Astrocyte of the spinal cord (primary cell): ENCODE measurements at places on chromosomes 5 and 9.

DNA sequence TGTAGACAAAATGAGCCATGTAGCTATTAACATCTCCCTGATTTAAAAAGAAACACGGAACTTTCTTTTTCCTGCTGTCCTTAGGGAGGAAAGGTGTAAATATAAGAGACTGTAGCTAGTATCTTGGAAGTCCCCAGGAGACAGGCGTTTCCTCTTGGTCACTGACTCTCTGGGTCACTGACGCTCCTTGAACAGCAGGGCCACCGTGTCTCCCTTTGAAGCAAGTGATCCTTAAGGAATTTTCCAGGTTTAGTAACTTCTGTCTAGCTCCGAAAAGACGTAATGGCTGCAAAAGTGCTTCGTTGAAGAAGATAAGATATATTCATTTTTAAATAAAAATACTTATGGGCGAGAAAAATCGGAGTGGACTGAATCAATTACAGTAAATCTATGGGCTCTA lies 745 bp upstream of the CLTA start:
- no peak for DNase-seq

DNA sequence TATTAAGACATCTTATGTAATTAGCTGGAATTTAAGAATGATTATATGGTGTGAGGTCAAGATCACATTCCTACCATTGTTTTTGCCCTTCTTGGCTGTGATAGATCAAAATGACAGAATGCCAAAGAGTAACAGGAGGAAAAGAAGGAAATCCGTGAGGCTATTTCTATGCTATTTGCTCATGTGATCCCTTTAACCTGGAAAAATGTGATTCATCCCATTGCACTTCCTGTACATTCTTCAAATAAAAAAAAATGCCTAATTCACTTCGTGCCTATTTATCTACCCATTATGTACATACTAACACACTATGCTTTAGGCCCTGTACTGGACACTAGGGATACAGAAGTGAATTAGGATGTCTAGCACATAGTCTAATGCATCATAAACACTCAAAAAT lies 154.1 kb upstream of the PAPPA start:
- DNase-seq: peak; percentile 44

DNA sequence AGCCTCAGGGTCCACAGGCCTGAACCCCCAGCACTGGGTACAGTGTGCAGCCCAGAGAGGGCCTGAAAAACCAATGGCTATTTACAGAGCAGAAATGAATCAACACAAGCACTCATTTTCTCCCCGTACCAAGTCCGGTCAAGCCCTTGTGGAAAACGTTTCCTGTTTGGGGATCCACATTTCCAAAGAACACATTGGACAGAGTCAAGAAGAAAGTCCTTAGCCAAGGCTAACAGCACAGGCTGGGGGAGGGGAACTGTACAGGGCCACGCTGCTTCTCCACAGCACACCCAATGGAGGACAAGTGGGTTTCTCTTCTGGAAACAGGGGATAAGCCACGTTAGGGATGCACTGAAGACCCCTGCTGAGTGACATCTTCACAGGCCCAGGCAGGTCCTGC lies 62.3 kb downstream of the NSUN2 start:
- no peak for DNase-seq

GRCh38 chr5:150073086-150073625 lies 13.2 kb downstream of the CSF1R start:
- no peak for DNase-seq

GRCh38 chr9:12819436-12820185 lies 44.8 kb downstream of the LURAP1L start:
- DNase-seq: no peak

- DNase-seq: no peak
Measured at GRCh38 chr9:123311250-123311752, 42.9 kb upstream of the STRBP start.

DNA sequence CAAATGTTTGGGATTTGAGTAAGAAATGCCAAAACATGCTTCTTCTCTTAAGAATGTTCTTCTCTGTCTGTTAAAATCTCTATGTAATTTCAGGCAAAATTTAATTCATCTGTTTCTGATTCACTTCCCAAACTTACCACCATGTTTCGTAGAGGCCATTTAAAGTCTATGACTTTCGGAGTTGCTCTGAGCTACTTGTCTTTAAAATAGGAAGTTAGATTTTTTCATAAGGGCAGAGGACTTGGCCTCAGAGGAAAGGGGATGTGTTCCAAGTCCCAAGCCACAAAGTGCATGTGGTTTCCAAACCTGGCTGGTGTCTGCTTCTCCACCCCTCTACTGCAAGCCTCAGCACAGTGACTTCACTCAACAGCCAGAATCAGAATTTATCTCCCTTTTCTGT lies 111.3 kb upstream of the ADRA1B start:
- DNase-seq: peak; percentile 55

GRCh38 chr9:86488794-86489193 lies 134.6 kb upstream of the TUT7 start:
- DNase-seq: no peak

DNA sequence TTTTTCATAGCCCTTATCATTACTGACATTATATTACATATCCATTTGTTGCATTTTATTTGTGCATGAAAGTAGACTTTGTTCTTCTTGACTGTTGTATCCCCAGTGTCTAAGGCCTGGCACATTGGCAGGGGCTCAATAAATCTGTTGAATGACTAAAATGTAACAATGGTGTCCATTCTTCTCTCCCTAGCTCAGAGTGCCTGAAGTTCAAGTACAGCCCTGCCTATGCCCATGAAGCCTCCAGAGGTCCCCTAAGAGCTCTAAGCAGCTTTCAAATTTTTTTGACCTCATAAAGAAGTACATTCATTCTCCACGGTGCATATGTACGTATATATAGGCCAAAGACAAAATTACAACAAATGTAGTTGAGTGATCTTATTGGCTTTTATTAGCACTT lies 4.2 kb upstream of the BSPRY start:
- DNase-seq: no peak

DNA sequence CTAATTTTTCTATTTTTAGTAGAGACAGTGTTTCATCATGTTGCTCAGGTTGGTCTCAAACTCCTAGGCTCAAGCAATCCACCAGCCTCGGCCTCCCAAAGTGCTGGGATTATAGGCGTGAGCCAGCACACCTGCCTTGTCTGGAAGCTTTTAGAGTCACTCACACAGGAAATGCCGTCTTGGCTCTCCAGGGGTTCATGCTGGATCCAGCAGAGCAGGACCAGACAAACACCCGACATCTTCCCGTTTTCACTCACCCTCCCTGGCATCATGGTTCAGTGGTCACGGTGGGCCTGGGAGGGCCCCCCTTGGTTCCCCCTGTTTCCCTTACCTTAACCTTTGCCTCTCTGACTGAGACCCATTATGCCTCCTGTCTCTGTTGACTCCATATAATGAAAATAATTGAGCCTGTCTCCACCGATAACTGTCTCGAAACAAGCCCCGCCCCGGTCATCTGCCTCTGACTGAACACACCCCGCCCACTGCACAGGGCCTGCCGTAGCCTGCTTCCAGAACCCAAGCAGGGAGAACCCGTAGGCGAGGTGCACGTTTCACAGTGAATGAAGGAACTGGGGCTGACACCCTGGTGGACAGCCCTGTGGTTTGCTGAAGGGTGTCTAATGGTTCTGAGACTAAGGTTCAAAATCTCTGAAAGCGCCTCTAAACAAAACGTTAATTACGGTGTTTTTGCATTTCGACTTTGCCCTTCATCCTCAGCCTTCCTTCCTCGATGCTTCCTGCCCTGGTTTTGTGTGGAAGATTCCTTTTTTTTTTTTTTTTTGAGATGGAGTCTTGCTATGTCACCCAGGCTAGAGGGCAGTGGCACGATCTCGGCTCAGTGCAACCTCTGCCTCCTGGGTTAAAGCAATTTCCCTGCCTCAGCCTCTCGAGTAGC lies 39.7 kb upstream of the SPRY4 start:
- no peak for DNase-seq

GRCh38 chr5:73444499-73445438 lies 3.8 kb downstream of the FOXD1 start:
- peak; percentile 50 for DNase-seq

DNA sequence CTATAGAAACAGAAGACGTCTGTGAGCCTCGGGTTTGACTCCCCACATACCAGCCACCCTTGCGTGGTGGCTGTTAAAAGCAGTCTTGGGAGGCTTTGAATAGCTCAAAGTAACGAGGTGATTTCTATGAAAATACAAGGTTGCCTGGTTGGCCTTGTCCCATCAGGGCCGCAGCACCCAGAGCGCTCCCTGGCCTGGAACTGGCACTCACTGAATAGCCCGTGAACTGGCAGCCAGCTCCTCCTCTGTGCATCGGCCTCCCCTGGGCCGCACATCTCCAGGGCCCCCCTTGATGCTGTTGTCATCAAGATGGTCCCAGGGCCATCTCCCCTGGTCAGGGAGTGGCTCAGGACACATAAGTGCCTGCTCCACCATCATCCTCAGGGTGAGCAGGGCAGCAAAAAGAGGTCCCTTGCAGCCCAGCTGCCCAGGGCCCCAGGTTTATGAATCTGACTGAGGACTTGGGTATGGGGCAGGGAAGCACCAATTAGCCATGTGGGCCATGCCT lies 144.6 kb upstream of the PPP1R26 start:
- DNase-seq: no peak

DNA sequence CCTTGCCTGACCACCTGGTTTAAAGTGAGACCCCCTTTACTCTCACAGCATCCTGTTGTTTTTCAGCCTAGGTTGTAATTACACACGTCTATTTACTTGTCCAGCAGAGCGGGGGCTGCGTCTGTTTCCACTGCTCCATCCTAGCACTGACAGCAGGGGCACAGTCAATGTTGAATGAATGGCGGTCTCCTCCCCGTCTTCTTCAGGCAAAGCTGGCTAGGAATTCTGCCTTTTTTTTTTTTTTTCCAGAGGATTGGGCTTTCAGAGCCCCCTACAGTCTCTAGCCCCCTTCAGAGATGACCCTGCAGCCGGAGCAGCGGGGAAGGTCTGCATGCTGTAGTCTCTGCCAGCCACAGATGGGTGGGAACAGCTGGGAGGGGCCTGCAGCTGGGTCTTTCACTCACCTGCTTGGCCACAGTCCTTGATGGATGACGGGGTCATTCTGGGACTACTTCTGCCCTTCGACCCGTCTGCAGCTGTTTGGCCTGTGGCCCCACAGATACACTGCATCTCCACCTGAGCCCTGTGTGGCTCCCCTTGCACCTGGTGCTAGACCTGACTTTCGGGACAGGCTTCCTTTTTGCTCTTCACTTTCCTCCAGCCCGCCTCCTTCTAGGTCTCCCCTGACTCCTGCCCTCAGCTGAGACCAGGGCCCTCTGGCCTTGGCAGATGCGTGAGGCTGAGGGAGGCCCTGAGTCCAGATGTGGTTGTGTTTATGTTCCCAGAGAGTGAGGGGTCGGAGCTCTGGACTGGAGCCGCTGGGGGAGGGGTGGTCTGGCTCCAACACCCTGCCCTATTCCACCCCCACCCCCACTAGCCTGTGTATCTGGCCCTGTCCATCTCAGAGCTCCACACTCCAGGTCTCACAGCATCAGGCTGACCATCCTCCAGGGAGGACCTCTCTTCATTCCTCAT lies 8.0 kb downstream of the PITX1 start:
- no peak for DNase-seq

DNA sequence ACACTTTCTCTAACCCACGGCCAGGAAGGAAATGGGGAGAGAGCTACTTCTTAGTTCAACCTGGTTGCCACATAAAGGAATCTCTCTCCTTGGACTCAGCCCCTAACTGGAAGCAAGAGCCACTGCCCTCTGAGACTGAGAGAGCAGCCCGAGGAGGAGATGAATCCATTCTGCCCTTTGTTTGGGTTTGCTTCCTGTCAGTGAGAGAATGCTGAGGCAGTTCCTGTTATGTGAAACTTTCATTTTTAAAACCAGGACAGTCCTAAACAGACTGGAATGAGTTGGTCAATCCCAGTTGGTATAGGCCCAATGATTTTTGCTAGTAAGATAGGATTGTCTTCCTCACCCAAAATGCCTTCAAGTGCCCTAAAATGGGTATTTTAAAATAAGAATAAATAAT lies 205.1 kb downstream of the NTRK2 start:
- DNase-seq: no peak

- DNase-seq: no peak
Measured at GRCh38 chr5:61811052-61811451, 479.0 kb downstream of the ZSWIM6 start.

GRCh38 chr9:15249042-15249818 lies 57.8 kb downstream of the TTC39B start:
- peak; percentile 66 for DNase-seq

- DNase-seq: no peak
Measured at GRCh38 chr9:136855461-136856078, 3.4 kb downstream of the MAMDC4 start.

- DNase-seq: peak; percentile 8
Measured at GRCh38 chr5:75522025-75522424, 10.3 kb downstream of the POLK start.

DNA sequence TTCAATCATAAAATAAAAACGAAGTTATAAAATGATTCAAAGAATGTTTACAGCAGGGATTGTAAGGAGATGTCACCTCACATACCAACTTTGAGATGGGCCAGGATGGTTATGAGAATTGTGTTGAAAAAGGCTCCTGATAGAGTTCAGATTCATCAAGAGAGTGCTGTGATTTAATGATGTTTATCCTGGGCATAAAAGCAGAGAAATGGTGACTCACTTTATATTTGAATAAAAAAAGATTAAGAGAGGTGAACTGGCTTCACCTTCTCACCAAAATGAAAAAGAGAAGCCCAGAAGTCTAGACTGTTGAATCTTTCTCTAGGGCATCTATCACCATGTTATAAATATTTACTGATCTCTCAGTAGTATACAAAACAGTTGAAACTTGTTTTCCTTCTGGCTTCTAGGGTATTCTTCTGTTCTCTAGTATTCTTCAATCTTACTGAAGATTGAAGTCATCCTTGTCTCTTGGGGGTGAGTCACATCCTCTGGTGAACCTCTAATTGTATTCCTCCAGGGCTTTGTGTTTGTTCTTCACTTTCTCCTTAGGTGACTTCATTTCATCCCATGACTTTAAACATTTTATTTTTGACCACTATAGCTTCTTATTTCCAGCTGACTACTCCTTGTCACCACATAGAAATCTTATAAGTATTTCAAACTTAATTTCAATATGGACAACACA lies 1237.3 kb upstream of the C9orf72 start:
- DNase-seq: peak; percentile 84

- no peak for DNase-seq
Measured at GRCh38 chr9:95327239-95327865, 9.8 kb upstream of the FANCC start.

GRCh38 chr5:72377910-72378638 lies 57.9 kb downstream of the PTCD2 start:
- no peak for DNase-seq

GRCh38 chr9:16422114-16422513 lies 448.4 kb downstream of the BNC2 start:
- DNase-seq: no peak

DNA sequence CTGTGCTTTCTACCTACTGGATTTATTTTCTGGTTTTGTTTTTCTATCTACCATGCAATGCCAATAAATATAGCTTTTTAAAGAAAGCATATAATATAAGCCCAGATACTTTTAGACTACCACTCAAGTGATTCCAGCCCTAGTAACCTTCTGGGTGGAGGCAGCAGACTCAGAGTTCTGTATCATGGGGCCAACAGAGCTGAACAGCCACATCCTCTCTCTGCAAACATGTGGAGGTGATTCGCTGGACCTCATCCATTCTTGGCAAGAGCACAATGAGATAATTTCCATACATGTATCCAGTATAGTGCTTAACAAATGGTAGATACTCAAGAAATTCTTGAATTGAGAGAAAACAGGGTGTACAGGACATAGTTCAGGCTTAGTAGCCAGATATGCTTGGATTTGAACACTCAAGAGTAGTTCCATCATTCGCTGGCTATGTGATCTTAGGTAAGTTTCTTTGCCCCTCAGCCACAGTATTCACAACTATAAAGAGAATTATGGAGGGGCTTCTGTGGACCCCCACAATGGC lies 124.5 kb downstream of the ASTN2 start:
- no peak for DNase-seq
